ENCODE measurements at places on chromosomes 3 and 15. TPM values are rescaled to one million over a fixed set of nuclear protein-coding genes. Genes with fewer than 3 reads are reported as not detected.

DNA sequence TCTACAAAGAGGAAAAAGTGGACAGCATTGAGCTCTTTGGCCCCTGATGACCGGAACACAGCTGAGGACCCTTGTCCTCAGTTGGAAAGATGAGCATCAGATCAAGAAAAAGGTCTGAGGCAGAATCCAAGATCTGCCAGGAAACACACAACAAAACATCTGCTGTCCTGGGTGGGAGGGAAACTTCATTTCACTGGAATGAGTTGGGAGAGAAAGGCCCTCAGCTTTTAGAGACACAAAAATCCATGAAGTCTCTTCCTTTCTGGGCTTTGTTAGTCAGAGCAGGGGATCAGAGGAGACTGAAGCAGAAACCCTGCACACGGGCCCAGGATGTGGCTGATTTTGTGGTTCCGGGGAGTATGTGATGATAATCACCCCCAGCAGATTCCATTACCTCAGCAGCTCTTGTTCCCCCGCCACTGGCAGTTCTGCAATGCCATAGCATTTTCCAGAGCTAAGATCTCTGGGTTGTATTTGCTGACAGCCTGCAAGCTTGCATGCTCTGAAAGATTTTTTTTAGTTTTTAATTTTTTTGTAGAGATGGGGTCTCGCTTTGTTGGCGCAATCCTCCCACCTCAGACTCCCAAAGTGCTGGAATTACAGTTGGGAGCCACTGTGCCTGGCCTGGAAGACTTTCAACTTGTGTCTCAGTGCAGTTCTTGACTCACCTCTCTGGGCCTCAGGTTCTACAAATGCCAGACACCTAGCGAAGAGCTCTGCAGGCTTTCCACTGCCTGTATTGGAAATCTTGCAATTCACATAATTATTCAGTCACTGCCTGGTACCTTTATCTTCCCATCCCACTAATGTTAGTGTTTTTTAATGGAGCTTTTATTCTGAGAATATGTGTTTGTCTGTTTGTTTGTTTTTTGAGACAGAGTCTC, 5.8 kb upstream of the TATDN2 start:
- DNase-seq, result no peak

- no peak for DNase-seq
These were observed 130.1 kb downstream of the LRRK1 start for GRCh38 chr15:101049282-101049681.

- no peak for DNase-seq
These were observed 79.0 kb upstream of the C3orf49 start for GRCh38 chr3:63740116-63740515.

DNA sequence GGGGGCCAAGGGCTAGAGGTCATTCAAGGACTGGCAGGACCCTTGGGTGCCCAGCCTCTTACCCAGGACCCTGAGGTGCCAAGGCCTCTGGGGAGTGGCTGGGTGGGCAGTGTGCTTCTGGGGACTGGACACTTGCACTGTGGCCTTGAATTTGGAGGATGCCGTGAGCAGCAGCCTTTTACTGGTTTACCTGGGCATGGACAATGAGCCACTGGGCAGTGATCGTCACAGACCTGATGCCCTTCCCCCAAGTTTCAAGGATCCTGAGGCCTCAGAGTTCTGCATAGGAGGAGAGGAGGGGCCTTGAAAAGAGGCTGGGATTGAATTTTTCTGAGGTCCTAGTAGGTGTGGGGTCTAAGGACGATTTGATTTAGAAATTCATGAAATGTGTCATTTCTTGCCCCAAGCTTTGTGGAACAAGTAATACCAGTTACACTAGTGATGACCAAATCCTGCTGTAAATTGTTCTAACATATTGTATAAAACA, 146.1 kb upstream of the TPM1 start:
- no peak for DNase-seq

DNA sequence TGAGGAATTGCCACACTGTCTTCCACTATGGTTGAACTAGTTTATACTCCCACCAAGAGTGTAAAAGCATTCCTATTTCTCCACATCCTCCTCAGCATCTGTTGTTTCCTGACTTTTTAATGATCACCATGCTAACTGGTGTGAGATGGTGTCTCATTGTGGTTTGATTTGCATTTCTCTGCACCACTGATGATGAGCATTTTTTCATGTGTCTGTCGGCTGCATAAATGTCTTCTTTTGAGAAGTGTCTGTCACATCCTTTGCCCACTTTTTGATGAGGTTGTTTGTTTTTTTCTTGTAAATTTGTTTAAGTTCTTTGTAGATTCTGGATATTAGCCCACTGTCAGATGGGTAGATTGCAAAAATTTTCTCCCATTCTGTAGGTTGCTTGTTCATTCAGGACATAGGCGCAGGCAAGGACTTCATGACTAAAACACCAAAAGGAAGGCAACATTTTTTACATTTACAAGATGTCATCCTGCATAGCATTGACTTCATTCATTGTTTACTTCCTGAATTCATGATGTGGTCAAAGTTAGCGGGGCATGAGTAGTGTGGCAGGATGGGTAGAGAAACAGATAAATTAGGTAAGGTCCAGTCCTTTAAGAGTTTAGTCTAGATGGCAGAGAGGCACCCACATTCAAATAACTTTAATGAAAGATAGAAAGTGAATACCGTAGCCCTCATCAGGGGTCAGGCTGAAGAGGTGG, 45.1 kb upstream of the LPP start:
- DNase-seq, result no peak

GRCh38 chr3:25907081-25907480, 117.2 kb downstream of the OXSM start:
- no peak for DNase-seq

GRCh38 chr15:41128174-41128902, 12.3 kb upstream of the INO80 start:
- no peak for DNase-seq

DNA sequence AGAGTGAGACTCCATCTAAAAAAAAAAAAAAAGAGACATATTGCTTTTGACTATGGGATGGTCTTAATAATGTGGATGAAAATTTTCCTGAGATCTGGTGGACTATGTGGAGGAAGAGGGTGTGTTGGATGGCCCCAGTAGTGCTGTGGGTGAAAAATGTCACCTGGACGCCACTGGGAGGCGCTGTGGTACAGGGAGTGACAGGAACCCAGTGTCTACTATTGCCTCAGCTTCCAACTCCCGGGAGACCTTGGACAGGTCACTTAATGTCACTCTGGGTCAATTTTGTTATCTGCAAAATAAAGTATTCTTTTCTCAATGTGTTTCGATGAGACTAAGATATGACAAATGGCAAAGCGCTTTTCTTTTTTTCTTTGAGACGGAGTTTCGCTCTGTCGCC, 27.7 kb upstream of the DCP1A start:
- no peak for DNase-seq

GRCh38 chr3:100503448-100503847, 11.0 kb downstream of the TMEM45A start:
- no peak for DNase-seq

DNA sequence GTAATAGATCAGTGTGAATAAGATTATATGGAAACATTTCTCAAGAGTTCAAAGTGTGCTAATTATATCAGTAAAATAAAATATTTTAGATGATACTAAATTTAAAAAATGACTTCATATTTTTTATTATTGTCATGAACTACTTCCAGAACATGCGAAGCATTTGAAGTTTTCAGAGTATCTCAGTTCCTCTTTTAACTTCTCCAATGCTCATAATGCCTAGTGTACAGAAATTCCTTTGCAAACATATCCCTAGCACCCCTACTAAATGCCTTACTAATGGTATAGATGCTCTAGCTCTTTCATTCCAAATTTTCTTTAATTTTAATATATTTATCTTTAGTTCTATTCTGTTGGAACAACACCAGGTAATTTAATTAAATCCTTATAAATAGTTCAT, 580.4 kb downstream of the CADM2 start:
- DNase-seq, result no peak

GRCh38 chr15:40992825-40993224, 39.6 kb downstream of the CHAC1 start:
- no peak for DNase-seq

DNA sequence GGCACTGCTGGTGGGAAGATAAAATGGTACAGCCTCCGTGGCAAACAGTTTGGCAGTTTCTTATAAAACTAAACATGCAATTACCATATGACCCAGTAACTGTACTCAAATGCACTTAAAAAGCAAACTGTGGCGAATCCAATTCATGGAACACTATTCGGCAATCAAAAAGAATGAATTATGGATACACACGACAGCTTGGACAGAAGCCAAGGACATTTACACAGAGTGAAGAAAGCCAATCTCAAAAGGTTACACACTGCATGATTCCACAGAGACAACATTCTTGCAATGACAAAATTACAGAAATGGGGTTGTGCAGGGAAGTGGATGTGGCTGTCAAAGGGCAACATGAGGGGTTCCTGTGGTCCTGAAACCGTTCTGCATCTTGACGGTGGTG, 122.1 kb upstream of the IQSEC1 start:
- no peak for DNase-seq

DNA sequence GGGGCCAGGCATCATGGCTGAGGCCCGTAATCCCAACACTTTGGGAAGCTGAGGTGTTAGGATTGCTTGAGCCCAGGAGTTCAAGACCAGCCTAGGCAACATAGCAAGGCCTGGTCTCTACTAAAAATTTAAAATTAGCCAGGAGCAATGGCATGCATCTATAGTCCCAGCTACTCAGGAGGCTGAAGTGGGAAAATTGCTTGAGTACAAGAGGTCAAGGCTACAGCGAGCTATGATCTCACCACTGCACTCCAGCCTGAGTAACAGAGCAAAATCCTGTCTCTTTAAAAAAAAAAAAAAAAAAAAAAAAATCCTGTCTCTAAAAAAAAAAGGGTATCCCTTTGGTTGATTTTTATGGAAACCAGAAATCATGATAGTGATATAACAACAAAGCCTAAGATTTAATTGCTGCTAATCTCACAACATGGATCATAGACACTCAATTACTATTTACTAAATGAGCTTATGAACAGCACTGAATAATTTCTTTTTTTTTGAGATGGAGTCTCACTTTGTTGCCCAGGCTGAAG, 12.1 kb downstream of the PCLAF start:
- DNase-seq, result no peak

ZNF80 gene
- total RNA-seq, result not detected

PARL gene
- 23.3 TPM for total RNA-seq

WDR93 gene
- total RNA-seq, result not detected

Data from esophagus squamous epithelium (tissue), 5 donors.